ENCODE measurements at places on chromosomes 4 and X.

- DNase-seq, result no peak
These were observed 408 bp downstream of the TMEM33 start for GRCh38 chr4:41935652-41936021.

- no peak for DNase-seq
These were observed 9.4 kb upstream of the NKX1-1 start for GRCh38 chr4:1415681-1415981.

- no peak for DNase-seq
These were observed 39.3 kb downstream of the CPE start for GRCh38 chr4:165418073-165418472.

DNA sequence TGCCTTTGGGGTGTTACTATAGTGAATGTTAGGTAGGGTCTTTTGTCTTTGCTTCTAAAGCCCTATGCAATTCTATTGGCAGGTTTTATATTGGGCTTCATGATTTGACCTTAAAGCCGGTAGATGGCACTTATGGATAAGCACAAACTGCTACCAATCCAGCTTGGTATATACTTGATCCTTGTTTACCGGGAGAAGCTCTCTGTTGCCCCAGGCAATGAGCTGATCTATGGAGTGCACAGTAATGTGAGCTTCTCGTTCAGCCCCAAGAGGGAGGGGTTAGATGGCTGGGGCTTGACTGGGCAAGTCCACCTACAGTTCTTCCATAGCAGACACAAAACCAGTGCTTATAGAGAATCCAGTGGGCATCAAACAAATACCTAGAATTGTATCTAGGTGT is 287.2 kb upstream of the CT83 start:
- DNase-seq, result no peak

- peak; percentile 43 for DNase-seq
These were observed 37.8 kb downstream of the RNF175 start for GRCh38 chr4:153722036-153722435.

DNA sequence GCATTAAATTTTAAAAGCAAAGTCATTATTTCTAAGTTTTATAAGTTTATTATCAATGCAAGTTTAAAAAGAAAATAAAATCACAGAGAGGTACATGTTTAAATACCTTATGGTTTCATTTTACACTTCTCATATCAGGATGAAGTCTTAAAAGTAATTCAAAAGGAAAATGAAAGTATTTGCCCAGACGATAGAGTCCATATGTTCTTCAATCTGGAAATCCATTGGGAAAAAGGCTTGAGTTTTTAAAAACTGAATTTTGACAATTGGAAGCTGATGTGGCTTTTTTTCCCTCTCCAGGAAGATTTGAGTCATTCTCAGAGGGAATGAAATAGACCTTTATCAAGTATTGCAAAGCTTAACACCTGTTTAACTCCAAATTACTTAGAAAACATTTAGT is 37.1 kb downstream of the MAB21L2 start:
- DNase-seq, result no peak

All from MV-4-11 (cell line).